CD4-positive, alpha-beta memory T cell (primary cell): ENCODE measurements at places on chromosomes 3 and 15. TPM values are rescaled to one million over a fixed set of nuclear protein-coding genes. Genes with fewer than 3 reads are reported as not detected.
A peak's percentile ranks its signal among the peaks of the same experiment; 100 is the strongest.

Gene TUSC7
- not detected for total RNA-seq

Gene NOX5
- total RNA-seq, result 0.06 TPM

- no peaks in the 10 kb centered on the region for H3K4me1 ChIP-seq
- DNase-seq, result no peak
- no peak overlapping the region for H3K27ac ChIP-seq
- H3K27me3 ChIP-seq, result no peaks in the 10 kb centered on the region
- no peaks in the 10 kb centered on the region for H3K36me3 ChIP-seq
Observed at GRCh38 chr15:37009288-37009687, 91.1 kb downstream of the MEIS2 start.

Gene POC1A
- 1.1 TPM for total RNA-seq

Gene B4GALT4
- 18.1 TPM for total RNA-seq

Gene SUCLG2
- total RNA-seq, result 48.0 TPM

Gene SNRK
- total RNA-seq, result 108 TPM

DNA sequence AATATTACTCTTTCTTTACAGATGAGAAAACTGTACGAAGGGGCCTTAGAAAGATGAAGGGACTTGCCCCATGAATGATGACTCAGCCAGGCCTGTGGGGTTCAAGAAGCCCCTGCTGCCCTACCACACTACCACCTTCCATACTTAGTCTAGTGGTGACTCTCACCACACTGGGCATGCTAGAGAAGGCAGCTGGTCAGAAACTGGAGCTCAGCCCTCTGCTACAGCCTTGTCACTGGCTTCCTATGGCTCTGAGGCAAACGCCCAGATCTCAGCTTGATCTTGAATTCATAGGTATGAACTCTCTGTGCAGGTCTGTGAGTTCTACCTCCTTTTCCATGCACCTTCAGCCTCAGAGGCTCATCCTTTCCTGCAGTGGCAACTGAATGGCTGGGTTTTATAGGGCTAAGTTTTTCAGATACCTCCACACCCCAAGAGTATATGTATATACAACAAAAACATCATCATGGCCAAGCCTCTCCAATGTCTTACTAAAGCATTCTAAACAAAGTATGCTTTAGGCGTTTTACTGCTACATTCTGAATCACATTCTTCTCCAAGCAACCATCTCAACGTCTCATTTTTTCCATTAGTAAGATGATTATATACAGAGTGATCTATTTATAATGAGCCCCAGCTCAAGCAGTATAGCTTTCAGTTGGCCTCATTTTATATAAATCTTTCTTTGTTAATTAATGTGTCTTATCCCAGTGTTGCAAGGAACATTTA lies 234.1 kb downstream of the GREM1 start:
- no peak overlapping the region for H3K27ac ChIP-seq
- no peak for DNase-seq
- H3K27me3 ChIP-seq, result no peaks in the 10 kb centered on the region
- H3K4me3 ChIP-seq, result no peak overlapping the region
- H3K4me1 ChIP-seq, result no peaks in the 10 kb centered on the region

DNA sequence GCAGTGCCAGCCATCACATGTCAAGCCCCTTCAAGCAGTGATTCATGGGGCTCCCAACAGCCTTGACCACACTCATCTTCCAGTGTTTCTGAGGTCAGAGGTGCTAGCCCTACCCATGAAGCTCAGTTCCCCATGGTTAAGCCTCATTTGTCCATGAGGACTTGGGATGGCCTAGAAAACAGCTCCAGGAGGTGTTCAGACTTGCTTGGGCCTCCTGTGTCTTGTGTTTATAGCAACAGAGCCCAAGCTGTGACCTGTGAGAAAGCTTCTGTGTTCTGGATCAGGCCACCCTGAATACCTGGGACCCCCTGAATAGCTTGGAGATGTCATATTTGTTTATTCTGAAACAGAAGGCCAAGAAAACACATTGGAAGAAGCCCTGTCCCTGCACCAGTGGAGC lies 36.7 kb downstream of the LARP6 start:
- H3K36me3 ChIP-seq, result no peaks in the 10 kb centered on the region
- H3K27ac ChIP-seq, result no peak overlapping the region
- H3K4me1 ChIP-seq, result no peaks in the 10 kb centered on the region
- DNase-seq, result no peak

- no peak for DNase-seq
- no peaks in the 10 kb centered on the region for H3K4me1 ChIP-seq
- H3K36me3 ChIP-seq, result no peaks in the 10 kb centered on the region
- H3K27ac ChIP-seq, result no peak overlapping the region
Observed at GRCh38 chr3:126216416-126216815, 36.0 kb upstream of the ALDH1L1 start.

Gene STARD9
- 6.1 TPM for total RNA-seq

Gene TTC23
- 0.79 TPM for total RNA-seq

DNA sequence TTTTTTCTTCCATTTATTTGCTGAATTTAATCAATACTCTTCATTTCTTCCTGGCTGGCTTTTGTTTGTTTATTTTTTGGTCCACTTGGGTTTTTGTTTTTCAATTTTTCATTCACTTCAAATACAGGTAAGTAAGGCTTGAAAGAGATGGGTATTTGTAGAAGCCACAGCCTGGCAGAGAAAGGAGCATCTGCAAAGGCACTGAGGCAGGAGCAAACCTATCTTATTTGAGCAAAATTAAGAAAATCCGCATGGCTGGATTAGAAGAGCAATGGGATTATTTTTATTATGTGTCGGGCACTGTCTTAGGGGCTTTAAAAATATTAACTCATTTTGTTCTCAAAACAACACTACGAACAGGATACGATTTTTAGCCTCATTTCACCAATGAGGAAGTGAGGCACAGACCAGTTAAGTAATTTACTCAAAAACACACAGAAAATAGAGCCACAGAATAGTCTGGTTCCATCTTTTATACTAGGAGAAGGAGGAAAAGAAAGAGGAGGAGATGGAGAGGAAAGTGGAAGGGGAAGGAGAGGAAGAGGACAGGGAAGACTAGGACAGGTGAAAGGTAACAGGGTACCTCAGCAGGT lies 35.1 kb upstream of the CCDC80 start:
- no peak overlapping the region for H3K27ac ChIP-seq
- no peaks in the 10 kb centered on the region for H3K36me3 ChIP-seq
- no peaks in the 10 kb centered on the region for H3K27me3 ChIP-seq
- no peak overlapping the region for H3K4me3 ChIP-seq
- H3K4me1 ChIP-seq, result peaks cover 57% of the 10 kb centered on the region

GRCh38 chr3:16849795-16850194 lies 35.0 kb upstream of the PLCL2 start:
- no peaks in the 10 kb centered on the region for H3K27me3 ChIP-seq
- peaks cover 51% of the 10 kb centered on the region for H3K4me1 ChIP-seq
- H3K36me3 ChIP-seq, result no peaks in the 10 kb centered on the region
- peak overlapping the region; percentile 44 for H3K27ac ChIP-seq
- no peak for DNase-seq

- H3K36me3 ChIP-seq, result no peaks in the 10 kb centered on the region
- no peaks in the 10 kb centered on the region for H3K4me1 ChIP-seq
- no peaks in the 10 kb centered on the region for H3K27me3 ChIP-seq
- no peak for DNase-seq
Observed at GRCh38 chr3:106276755-106277612, 408.2 kb upstream of the CBLB start.

GRCh38 chr3:46228260-46229242 lies 13.7 kb upstream of the CCR3 start:
- no peak overlapping the region for H3K27ac ChIP-seq
- peak; percentile 3 for DNase-seq
- H3K4me1 ChIP-seq, result no peaks in the 10 kb centered on the region
- no peak overlapping the region for H3K4me3 ChIP-seq

Gene ALAS1
- total RNA-seq, result 34.6 TPM

GRCh38 chr3:123286308-123287023 lies 84.7 kb downstream of the SEC22A start:
- peak; percentile 23 for DNase-seq
- H3K27me3 ChIP-seq, result no peaks in the 10 kb centered on the region
- H3K27ac ChIP-seq, result no peak overlapping the region
- H3K36me3 ChIP-seq, result no peaks in the 10 kb centered on the region
- no peak overlapping the region for H3K4me3 ChIP-seq

DNA sequence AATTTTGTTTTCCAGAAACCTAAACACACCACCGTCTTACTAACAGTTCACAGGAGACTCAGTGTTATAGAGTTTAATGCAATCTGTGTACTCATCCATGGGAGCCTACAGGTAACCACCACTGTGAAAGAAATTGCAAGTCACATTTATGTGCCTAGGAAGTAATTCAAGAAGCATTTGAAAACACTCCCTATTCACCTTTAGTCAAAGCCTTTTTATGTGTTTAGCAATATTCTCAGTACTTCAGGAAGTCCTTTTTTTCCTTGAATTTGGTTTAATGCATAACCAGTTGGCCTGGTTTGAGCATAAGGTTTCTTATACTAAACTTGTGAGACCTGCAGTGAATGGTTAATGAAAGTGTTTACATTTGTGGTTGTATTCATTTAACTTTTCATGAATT lies 346.1 kb downstream of the CHST2 start:
- no peak overlapping the region for H3K27ac ChIP-seq
- no peaks in the 10 kb centered on the region for H3K27me3 ChIP-seq
- no peak overlapping the region for H3K4me3 ChIP-seq
- H3K4me1 ChIP-seq, result no peaks in the 10 kb centered on the region
- no peaks in the 10 kb centered on the region for H3K36me3 ChIP-seq
- no peak for DNase-seq

GRCh38 chr15:81256916-81257315 lies 60.2 kb downstream of the IL16 start:
- H3K27me3 ChIP-seq, result no peaks in the 10 kb centered on the region
- H3K4me1 ChIP-seq, result no peaks in the 10 kb centered on the region
- no peak overlapping the region for H3K27ac ChIP-seq

Gene HIGD2B
- total RNA-seq, result 0.39 TPM

DNA sequence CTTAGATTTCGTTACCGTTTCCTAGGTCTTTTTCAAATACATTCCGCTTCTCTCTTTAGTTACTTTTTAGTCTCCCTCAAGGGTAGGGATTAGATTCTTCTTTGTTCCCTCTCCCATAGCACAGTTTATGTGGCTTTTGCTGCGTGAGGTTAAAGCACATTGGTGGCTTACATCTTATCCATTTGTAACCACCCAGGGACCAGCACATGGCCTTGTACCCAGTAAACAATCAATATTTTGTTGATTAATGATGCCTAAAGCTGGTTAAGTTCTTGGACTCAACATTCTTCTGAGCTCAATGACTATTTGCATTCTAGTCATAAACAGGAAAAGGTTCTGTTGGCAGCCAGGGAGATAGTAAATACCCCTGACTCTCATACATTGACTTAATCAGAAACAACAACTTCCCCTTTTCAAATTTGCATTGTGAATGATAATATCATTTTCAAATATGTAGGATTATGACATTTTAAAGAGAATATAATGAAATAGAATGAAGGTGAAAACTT lies 60.2 kb downstream of the CACNA1D start:
- H3K36me3 ChIP-seq, result no peaks in the 10 kb centered on the region
- H3K4me1 ChIP-seq, result no peaks in the 10 kb centered on the region
- DNase-seq, result no peak
- no peak overlapping the region for H3K4me3 ChIP-seq
- no peaks in the 10 kb centered on the region for H3K27me3 ChIP-seq
- H3K27ac ChIP-seq, result no peak overlapping the region

DNA sequence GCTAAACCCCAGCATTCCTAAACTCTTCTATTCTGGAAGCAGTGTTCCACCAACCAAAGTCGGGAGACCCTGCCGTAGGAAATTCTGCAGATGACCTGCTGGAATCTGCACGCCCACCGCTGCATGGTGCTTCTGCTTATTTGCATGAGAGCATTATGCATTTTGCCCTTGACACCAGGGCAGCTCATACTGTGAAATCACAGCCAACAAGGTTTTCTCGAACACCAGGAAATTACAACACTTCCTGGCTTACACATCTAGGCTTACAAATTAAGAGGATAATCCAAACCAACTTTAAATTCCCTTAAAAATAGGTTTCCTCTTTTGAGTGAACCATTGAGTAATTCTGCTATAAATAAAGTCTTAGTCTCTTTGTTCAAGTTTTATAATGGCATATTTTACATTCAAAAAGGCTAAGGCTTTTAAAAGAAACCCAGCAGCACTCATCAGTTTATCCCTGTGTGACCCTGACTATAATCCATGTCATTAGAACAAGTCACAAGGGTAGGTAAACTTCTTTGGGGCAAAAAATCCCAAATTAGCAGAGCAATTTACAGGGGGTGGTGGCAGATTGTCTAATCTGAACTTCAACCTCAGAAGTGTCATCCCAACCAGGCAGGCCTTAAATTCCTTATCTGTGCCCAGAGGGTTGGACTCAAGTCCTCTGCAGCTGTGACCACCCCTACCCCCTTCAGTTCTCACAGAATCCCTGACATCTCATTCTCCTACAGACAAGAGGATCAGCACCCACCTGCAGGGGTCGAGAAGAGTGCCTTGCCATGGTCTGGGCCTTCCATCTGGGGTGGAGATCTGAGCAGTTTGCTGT lies 33.5 kb upstream of the RBP1 start:
- no peak overlapping the region for H3K27ac ChIP-seq
- no peaks in the 10 kb centered on the region for H3K4me1 ChIP-seq
- H3K4me3 ChIP-seq, result no peak overlapping the region
- H3K27me3 ChIP-seq, result no peaks in the 10 kb centered on the region

DNA sequence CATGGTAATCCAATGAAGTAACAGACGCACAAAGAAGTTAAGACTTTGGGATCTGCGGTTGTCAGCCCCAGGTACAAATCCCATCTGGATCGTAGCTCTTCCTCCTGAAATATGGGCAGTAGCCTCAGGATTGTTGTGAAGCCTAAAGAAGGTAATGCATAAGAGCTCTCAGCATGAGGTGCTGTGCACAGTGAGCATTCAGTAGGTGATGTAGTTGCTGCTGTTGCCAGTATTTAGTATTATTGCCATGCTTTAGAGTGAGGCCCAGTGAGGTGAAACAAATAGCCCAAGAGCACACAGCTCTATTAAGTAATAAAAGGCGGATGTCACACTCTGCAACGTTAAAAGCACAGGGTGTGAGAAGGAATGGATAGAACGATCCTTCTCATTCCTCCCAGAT lies 225.7 kb downstream of the GABRG3 start:
- no peaks in the 10 kb centered on the region for H3K36me3 ChIP-seq
- no peak for DNase-seq
- H3K4me3 ChIP-seq, result no peak overlapping the region
- no peaks in the 10 kb centered on the region for H3K4me1 ChIP-seq
- no peak overlapping the region for H3K27ac ChIP-seq
- no peaks in the 10 kb centered on the region for H3K27me3 ChIP-seq

DNA sequence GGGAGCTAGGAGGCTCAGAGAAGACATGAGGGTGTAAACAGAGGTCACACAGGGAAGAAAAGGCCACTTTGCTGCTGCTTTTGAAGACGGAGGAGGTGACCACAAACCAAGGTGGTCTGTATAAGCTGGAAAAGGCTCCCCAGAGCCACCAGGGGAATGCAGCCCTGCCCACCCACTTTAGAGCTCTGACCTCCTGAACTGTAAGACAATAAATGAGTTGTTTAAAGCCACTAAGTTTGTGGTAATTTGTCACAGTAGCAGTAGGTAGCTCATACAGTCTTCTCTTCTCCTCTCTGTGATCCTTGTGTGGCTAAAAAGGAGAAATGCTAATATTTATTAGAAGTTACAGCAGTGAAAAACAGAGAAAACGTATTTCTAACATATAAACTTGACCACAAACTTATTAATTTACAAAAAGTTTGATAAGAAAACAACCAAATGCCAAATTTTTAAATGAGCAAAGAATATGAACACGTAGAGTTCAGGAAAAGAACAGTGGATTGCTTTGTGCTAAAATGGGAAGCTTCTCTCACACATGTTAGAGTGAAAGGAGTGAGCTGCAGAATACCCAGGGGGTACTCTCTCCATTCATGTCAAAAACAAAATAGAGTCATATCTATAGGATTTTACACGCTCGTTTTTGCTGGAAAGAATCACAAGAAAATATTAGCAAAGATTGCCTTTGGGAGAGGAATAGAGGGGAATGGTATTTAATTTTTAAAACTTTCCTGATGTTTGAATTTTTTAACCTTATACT lies 71.0 kb downstream of the NOX5 start:
- DNase-seq, result no peak
- peaks cover 22% of the 10 kb centered on the region for H3K4me1 ChIP-seq
- no peaks in the 10 kb centered on the region for H3K36me3 ChIP-seq
